ENCODE measurements at places on chromosomes 3 and 15.

DNA sequence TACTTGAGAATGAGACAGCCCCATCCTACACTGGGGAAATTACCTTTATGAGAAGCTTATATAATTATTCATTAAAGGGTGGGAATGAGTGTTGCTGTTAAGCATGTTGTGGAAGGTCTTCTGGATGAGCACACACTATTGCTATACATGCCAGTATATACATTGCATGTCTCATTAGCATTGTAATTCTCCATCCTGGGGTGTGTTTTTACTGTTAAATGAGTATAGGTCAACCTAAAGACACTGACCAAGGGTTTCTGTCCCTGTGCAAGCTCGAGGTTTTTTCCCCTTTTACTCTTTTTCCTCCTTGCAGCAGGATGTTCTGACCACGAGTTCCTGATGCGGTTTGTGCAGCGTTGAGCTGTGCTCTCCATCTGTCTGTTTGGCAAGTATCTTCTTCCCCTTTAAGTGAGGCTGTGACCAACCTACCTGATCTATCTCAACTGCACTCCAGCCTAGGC is 7.2 kb upstream of the IVD start:
- no peak for DNase-seq

DNA sequence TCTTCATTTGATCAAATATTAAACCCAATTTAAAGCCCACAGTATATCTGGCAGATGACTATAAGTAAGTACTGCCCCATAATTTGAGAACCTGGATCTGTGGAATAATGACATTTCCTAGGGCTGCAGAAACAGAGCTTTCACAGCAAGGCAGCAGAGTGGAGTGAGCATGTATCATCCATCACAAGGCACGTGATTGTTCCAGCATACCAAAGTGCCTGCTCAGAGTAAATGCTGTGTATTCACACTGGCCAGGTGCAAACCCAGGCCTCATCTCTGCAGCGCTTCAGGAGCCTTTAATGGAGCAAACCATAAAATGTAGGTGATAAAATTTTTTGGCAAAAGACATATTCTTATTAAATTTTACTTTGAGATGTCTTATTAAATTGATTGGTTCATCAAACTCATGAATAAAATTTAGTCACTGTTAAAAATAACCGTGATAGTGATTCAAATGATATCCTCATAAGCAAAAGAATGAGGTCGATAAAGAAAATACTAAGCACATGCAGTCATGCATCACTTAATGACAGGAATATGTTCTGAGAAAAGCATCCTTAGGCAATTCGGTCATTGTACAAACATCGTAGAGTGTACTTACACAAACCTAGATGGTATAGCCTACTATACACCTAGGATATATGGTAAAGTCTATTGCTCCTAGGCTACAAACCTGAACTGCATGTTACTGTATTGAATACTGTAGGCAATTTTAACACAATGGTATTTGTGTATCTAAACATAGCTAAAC is 99.3 kb upstream of the SLC24A5 start:
- DNase-seq: no peak

- no peak for DNase-seq
Observed at GRCh38 chr3:108822123-108822897, at the start of gene TRAT1. Gene TRAT1 (plus strand): TSS chr3:108822786. CDS start chr3:108822928, 142 bp downstream.

GRCh38 chr15:48017747-48018146 is 103.0 kb upstream of the SLC24A5 start:
- DNase-seq: no peak

GRCh38 chr15:57821826-57822225 is 115.3 kb downstream of the POLR2M start:
- DNase-seq: no peak

- no peak for DNase-seq
Observed at GRCh38 chr3:111517801-111518200, 24.2 kb upstream of the CD96 start.

- DNase-seq: no peak
Observed at GRCh38 chr15:28936481-28936881, 50.7 kb downstream of the APBA2 start.

DNA sequence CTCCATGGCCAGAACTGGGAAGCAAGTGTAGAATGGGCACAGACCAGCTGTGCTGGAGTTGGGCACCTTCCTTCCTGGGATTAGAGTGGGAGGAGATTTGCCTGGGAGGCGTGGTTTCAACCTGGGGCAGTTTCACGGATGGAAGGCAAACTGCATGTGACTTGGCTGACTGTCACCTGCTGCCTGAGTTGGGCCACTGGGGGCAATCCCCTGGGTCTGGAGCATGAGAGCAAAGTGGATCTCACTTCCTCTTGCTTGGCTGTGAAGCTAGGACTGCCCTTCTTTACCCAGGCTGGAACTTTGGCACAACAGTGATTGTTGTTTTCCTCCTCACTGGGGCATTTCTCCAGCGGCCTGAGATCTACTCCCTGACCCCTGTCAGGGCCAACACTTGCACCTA is 1247.0 kb upstream of the EPHA6 start:
- no peak for DNase-seq

GRCh38 chr3:129248286-129248979 is 973 bp upstream of the COPG1 start:
- DNase-seq: no peak

- DNase-seq: no peak
Observed at GRCh38 chr15:84391191-84391590, 155.6 kb downstream of the GOLGA6L4 start.

- DNase-seq: peak; percentile 55
Observed at GRCh38 chr3:45968706-45969105, 25.4 kb downstream of the CXCR6 start.

DNA sequence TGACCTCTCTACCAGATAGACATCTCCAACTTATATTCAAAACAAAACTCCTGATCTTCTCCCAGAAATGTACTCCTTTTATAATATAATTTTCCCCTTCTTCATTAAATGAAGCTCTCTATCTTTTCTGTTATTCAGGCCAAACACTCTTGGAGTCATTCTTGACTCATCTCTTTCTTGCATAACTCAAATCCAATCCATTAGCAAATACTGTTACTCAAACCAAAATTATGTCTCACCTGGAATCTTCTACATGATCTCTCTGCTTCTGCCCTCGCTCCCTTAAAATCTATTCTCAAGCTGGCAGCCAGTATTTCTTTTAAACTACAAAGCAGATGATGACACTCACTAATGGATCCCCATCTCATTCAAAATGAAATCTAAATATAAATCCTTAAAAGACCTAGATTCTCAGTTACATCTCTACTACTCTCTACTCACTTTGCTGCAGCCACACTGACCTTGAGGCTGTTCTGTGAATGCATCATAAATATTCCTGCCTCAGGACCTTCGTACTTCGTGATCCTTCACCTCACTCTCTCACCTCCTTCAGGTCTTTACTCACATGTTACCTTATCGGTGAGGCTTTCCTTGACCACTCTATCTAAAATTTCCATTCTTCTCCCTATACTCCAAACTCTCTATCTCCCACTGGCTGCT is 160.9 kb downstream of the TBC1D5 start:
- peak; percentile 10 for DNase-seq
